ENCODE measurements at places on chromosomes 4 and X. TPM values are rescaled to one million over a fixed set of nuclear protein-coding genes. Genes with fewer than 3 reads are reported as not detected.
A peak's percentile ranks its signal among the peaks of the same experiment; 100 is the strongest.

DNA sequence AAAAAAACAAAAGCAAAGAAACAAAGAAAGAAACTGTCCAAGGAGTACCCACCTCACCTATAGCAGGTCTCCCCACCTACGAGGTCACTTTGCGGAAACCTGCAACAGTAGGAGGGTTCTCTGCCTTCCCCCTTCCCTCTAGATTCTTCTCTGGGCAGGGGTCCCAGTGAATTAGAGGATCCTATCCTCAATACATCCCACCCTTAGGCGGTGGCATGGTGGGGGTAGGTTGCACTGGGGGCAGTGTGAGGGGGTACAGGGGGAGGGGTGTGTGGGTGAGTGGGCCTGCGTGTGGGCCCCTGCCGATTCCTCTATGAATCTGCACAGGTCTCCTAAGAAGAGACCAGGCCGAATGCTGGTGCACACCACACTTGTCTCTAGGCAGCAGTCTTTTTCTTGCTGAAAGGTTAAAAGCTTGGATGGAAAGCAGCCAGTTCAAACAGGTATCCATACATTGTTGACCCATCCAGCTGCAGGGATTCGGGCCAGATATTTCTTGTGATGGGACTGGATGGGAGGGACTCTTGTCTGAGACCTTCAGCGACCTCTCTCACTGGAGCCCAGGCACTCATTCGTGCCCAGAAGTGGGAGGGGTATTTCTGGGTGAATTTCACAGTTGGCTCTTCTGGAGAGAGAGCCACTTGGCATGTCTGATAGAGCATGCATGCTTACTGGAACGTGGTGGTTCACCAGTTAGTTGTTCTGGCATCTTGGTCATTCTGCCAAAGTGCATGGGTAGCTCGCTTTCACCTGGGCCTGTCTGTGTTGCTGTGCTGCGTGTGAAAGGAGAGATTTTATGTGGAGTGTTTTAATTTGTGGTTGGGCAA is 65.6 kb downstream of the NBDY start:
- no peak for DNase-seq

GRCh38 chr4:106530024-106530361 is 161.4 kb upstream of the GIMD1 start:
- DNase-seq = no peak

DMP1 gene
- total RNA-seq = not detected

DNA sequence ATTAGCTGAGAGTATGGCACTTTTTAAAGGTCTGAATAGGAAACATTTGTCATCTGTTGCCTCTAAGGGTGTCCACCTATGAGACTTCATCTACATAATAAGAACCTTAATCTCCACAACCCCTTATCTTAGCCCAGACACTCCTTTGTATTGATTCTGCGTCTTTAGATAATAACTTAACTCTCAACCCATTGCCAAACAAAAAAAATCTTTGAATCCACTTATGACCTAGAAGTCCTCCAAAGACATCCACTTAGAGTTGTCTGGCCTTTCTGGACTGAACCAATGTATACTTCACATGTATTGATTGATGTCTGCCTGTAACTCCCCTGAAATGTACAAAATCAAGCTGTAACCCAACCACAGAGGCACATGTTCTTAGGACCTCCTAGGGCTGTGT is 66.0 kb upstream of the CHRNA9 start:
- DNase-seq = no peak

DNA sequence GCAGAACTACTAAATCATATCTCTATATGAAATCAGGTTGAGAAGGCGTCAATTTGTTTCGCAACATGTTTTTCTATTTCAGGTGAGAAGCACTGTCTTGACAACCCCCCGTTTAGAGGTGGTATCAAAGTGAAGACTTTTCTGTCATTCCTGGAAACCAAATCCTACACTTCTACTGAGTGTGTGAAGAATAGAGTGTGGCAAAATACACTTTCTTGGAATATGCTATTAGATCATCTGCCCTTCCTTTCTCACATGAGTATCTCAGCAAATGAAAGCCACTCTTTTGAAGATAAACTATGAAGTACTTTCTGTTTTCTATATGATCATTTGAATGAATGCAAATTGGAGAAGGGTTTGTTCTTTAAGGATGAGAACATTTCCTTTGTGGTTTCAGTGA is 174.0 kb upstream of the FMR1 start:
- DNase-seq = no peak

DNA sequence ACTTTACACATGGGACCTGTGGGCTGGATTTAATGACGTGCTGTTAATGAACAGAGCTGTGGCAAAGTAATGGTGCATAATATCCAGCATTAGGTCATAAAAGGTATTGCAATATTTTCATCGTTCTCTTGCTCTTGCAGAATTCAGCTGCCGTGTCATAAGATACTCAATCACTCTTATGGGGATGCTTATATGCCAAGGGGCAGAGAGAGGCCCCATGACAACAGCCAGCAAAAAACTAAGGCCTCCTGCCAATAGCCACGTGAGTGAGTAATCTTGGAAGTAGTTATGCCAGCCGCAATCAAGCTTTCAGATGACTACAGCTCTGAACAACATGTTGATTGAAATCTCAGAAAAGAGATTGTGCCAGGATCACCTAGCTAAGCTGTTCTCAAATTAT is 616.9 kb downstream of the FSTL5 start:
- no peak for DNase-seq

EDA2R gene
- 1.2 TPM for total RNA-seq

- no peak for DNase-seq
Observed at GRCh38 chr4:20612313-20612712, 87.9 kb upstream of the PACRGL start.

- DNase-seq = no peak
Observed at GRCh38 chr4:35247047-35247446, 997.3 kb downstream of the ARAP2 start.

- no peak for DNase-seq
Observed at GRCh38 chr4:62495032-62495431, 1294.9 kb downstream of the ADGRL3 start.

SCRG1 gene
- 2.4 TPM for total RNA-seq

GRCh38 chr4:122764071-122764820 is 31.7 kb downstream of the BBS12 start:
- no peak for DNase-seq

ZXDA gene
- total RNA-seq = 25.3 TPM

FGF2 gene
- total RNA-seq = 12.2 TPM

DNA sequence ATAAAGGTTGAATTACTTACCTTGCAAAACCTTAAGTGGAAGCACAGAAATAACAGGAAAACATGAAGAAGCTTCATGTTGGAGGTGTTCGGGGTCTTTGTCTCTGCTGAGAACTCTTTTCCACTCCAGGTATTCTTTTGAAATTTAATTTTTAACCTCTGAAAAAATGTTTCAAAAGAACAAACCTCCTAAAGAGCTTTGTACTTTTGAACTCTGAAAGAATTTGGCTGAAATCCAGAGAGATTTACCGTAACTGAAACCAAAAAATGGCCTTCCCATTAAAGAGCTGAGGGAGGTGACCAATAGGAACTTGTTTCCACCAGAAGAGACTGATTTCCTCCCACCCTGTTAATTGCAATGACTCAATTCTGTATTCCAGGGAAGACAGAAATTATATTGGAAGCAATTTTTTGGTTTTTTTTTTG is at the start of gene CFI:
Gene CFI, minus strand, starts transcription at position 105 of the 425 bp plus-strand sequence. Its CDS starts 28 bp downstream, at position 77.
- DNase-seq = peak; percentile 12

DNA sequence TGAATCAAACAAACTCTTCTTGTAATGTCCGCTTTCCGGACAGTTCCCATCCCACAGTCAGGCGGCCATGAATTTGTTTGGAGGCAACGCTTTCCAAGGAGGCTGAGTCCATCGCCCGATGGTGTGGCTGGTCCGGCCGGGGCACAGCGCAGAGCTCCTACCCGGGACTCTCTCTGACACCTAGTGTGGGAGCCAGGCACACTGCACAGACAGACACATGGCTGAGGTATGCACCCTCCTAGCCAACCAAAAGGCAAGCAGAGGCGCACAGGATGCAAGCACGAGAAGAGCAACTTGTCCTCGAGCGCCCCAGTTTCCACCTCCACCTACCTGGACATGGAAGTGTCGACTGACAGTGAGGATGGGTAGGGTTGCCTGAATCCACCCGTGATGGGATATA is 87.5 kb downstream of the LEF1 start:
- no peak for DNase-seq

MSANTD1 gene
- total RNA-seq = 6.5 TPM

TMPRSS11F gene
- not detected for total RNA-seq

POF1B gene
- under 0.01 TPM for total RNA-seq

DNA sequence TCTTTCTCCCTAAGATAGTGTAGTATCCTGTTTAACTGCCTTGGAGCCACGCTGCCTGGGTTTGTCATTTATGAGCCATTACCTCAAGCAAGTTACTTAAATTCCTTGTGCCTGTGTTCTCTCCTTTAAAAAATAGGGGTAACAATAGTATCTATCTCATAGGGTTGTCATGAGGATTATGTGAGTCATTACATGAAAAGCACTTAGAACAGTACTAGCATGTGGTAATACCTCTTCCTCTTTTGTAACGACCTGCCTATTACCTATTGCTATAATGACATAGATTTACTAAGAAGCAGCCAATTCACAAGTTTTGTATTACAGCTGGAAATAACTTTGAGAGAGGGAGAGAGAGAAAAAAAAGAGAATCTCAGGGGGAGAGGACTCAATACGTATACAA is 834.7 kb downstream of the RAPGEF2 start:
- DNase-seq = no peak

GRCh38 chrX:10902001-10902400 is 209.1 kb upstream of the HCCS start:
- no peak for DNase-seq

COL25A1 gene
- 14.7 TPM for total RNA-seq

USP51 gene
- total RNA-seq = 4.5 TPM

GRCh38 chr4:110617646-110618580 is 5.0 kb downstream of the PITX2 start:
- DNase-seq = no peak

EGFL6 gene
- 0.82 TPM for total RNA-seq

BEX1 gene
- 127 TPM for total RNA-seq

GRCh38 chrX:48776818-48777439 is 9.5 kb upstream of the GATA1 start:
- DNase-seq = no peak

- DNase-seq = no peak
Observed at GRCh38 chr4:168503652-168504362, 7.0 kb downstream of the PALLD start.

DNA sequence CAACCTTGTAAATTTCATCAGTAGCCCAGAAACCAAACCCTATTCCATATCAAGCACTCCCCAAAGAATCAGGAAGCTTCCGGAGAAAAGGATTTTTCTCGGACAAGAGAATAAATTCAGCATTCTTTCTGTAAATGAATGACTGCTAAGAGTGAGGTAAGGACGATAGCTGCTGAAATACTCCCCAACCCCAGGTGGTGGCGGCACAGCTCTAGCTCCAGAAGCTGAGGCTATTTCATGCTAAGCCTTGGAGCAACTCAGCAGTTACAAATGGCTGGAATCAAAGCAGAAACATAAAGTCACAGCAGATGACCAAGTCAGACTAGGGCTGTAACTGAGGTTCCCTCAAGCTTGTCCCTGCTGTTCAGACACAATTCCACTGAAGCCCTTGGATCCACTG is 13.9 kb upstream of the PCDH19 start:
- no peak for DNase-seq

DNA sequence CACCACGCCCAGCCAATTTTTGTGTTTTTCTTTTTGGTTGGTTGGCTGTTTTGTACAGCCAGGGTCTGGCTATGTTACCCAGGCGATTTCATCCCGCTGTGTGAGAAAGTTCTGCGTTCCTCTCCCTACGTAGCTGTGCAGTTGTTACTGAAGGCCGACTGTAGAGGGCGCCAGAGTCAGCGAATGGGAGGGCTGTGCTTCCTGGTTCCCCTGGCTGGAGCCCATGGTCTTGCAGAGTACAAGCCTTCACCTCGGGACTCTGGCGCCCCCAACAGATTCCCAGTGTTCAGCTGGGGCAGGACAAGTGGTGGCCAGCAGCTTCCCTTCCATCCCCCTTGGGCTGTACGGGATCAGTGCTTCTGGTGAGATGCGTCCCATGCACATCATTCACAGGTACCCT is 5.6 kb upstream of the CT45A1 start:
- DNase-seq = no peak

LEF1 gene
- 6.1 TPM for total RNA-seq

CCDC149 gene
- 16.3 TPM for total RNA-seq

- no peak for DNase-seq
Observed at GRCh38 chrX:42804524-42804923, 26.6 kb upstream of the PPP1R2C start.

DNA sequence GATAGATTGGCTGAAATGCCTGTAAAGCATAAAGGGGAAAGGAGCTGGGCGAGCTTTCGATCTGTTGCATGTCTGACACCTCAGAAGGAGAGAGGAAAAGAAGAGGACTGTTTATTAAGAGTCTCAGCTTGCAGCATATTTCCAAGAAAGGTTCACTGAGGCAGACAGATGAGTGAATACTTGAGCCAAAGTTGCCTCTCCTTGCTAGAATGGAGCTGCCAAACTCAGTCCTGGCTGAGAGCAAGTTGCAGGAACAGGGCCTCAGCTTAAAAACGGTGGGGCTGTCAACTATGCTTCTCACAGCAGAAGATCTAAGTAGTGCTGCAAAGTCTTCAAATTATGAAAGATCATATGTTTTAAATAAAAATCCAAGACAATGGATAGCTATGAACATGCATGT is 707.5 kb downstream of the PCDH7 start:
- no peak for DNase-seq

DNA sequence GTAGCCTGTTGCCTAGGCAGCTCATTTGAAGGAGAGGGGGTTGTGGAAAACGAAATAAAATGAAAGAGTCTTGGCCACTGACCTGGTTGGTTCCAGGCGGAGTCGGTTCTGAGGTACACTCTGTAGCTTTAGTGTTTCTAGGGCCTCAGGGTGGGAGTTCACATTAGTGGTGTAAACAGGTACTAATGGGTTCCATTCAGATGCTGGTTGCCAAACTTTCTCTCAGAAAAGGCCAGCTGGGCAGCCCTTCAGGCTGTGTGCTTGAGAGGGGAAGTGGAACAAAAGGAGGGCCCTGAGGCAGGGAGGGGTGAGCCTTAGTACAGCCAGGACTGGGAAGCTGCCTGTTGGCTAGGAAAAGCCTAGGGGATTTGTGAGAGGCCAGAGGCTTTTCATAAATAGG is 24.8 kb downstream of the NHSL2 start:
- no peak for DNase-seq

IQCM gene
- not detected for total RNA-seq

CLTRN gene
- total RNA-seq = 0.41 TPM

PSMD10 gene
- total RNA-seq = 124 TPM

DNA sequence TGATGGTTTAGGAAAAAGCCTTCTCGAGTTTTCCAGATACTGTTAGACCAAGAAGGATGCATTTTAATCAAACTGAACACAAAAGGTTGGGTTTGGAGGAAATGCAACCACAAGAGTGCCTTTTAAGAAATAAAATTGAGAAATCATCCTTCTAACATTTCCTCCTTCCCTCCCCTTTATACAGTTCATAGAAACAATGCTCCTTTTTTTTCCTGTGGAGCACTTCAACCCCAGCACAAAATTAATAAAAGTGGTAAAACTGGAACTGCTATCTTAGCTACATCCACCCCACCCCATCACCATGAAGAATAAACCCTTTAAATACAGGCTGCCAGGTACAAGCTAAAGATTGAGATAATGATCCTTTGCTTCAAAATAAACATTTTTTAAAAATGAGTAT is 211.1 kb downstream of the RELL1 start:
- DNase-seq = no peak

GRCh38 chr4:69718396-69719271 is 41.8 kb downstream of the SULT1B1 start:
- DNase-seq = no peak

BMP3 gene
- 5.7 TPM for total RNA-seq

Measured in frontal cortex (tissue), 4 donors.